ENCODE measurements at places on chromosomes 7 and 10. TPM values are rescaled to one million over a fixed set of nuclear protein-coding genes. Genes with fewer than 3 reads are reported as not detected.

Gene CDK14
- polyA plus RNA-seq: 2.5 TPM

DNA sequence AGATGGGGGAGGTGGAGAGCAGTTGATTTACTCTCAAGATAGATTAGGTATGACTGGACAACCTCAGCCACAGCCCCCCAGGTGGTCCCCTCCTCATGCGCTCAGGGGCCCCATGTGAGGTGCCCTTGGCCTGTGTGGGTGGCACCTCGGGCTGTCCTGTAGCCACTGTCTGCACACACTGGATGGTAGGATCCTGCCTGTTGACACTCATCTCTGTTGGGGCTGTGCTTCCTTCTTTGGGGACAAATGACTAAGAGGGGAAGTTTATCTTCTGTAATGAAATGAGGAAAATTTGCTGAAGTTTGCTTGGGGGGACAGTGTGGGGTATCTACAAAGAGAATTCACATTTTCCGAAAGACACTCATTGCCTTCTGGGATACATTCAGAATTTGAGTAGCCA is 53.6 kb upstream of the ANTXRL start:
- H3K27me3 ChIP-seq: no peaks in the 10 kb centered on the region
- H3K27ac ChIP-seq: no peak overlapping the region
- H3K4me3 ChIP-seq: no peak overlapping the region
- no peaks in the 10 kb centered on the region for H3K4me1 ChIP-seq
- DNase-seq: no peak

GRCh38 chr10:106436123-106436715 is 728.3 kb downstream of the SORCS1 start:
- DNase-seq: no peak
- H3K27me3 ChIP-seq: no peaks in the 10 kb centered on the region

Gene UTF1
- 0.14 TPM for polyA plus RNA-seq

Gene LGI1
- not detected for polyA plus RNA-seq

DNA sequence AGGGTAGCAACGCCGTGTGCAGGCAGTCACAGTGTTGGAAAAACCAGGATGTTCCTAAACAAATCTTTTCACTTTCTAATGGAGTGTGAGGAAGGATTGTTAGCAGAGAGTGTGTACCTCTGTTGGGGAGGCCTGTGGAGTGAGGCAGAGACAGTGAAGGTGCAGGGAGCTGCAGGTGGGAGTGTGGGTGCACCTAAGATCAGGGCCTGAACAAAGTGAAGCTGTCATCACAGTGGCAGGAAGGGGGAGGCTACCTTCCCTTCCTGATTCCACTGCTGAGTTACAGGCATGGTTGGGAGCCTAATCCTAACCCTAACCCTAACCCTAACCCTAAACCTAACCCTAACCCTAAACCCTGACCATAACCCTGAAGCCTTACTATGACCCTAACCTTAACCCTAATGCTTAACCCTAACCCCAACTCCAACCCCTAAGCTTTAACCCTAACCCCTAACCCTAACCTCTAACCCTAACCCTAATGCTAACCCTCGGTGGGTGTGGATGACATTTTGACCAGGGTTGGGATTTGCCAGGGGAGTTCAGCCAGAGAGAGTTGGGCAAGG is 158.8 kb upstream of the KLF6 start:
- no peaks in the 10 kb centered on the region for H3K36me3 ChIP-seq
- no peak overlapping the region for H3K27ac ChIP-seq
- no peak overlapping the region for H3K4me3 ChIP-seq
- H3K27me3 ChIP-seq: no peaks in the 10 kb centered on the region
- DNase-seq: no peak
- H3K4me1 ChIP-seq: no peaks in the 10 kb centered on the region

Data from CD14-positive monocyte (primary cell).